ENCODE measurements at places on chromosomes 11 and 22. TPM values are rescaled to one million over a fixed set of nuclear protein-coding genes. Genes with fewer than 3 reads are reported as not detected.

Gene CAPRIN1
- 92.5 TPM for polyA plus RNA-seq

Gene USP2
- polyA plus RNA-seq = 13.0 TPM

Gene HTR3B
- polyA plus RNA-seq = not detected

Gene RPS13
- polyA plus RNA-seq = 2,265 TPM

Gene LRRC32
- 18.3 TPM for polyA plus RNA-seq

Gene KDM4D
- 0.60 TPM for polyA plus RNA-seq

Gene TNNT3
- polyA plus RNA-seq = 8.4 TPM

Gene MLC1
- polyA plus RNA-seq = not detected

Gene CYTH4
- polyA plus RNA-seq = 4.2 TPM

Gene YPEL1
- polyA plus RNA-seq = 1.2 TPM

Gene MYOD1
- polyA plus RNA-seq = not detected

Gene FAM76B
- 10.9 TPM for polyA plus RNA-seq

Gene INSC
- polyA plus RNA-seq = 1.8 TPM

Gene PKP3
- polyA plus RNA-seq = 140 TPM

Gene SPON1
- 7.2 TPM for polyA plus RNA-seq

Gene CDHR5
- polyA plus RNA-seq = 18.0 TPM

Gene KCNJ5
- not detected for polyA plus RNA-seq

Gene C11orf87
- polyA plus RNA-seq = not detected
